Frontal cortex (tissue), 4 donors: ENCODE measurements at places on chromosomes 6 and 20. TPM values are rescaled to one million over a fixed set of nuclear protein-coding genes. Genes with fewer than 3 reads are reported as not detected.
A peak's percentile ranks its signal among the peaks of the same experiment; 100 is the strongest.

DNA sequence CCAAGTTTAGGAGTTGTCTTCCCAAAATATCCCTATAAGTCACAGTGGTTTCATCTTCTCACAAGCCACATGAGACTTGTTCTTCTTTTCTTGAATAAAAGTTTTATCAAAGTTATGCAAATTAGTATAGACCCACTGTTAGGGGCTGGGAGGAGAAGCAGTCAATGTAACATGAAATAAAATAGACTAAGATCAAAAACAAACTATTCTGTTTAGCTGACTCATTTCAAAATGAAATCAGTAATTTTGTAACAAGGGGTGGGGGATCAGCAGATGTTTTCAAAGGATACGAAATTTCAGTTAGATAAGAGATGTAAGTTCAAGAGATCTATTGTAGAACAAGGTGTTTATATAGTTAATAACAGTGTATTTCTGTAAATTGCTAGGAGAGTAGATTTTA is 339.6 kb upstream of the PRDM1 start:
- DNase-seq, result no peak

UNC5CL gene
- total RNA-seq, result under 0.01 TPM

- DNase-seq, result no peak
Measured at GRCh38 chr6:51116723-51117122, 298.1 kb downstream of the TFAP2B start.

DNA sequence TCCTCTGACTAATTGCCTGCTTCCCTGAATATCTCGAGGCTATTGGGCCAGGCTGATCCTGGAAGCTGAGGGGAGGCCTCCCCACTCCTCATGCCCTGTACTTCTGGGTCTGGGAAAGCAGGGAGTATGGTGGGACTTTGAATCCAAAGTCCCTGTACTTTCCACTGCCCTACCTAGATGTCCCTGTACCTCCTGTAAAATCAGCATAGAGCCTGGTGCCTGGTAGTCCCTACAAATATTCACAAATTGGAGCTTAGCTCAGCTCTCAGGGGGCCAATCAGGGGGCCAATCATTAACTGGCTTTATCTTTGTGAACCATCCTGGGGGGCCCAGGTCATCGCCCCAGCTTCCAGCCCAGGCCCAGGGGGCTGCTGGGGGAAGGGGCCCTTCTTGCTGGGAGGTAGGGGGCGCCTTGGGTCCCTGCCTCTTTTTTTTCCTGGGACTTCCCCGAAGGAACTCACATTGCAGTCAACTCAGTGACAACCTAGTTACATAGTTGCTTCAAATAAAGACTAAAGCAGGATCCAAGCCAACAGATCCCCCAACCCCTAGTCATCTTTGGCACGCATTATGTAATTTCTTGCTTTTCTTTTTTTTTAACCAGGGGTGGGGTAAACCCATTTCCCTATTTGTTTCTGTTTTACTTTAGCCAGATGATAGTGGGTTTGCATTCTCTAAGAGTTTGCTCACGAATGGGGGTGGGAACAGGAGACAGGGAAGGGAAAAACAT is 6.9 kb upstream of the VEGFA start:
- DNase-seq, result no peak

TDRD6 gene
- 0.41 TPM for total RNA-seq

DNA sequence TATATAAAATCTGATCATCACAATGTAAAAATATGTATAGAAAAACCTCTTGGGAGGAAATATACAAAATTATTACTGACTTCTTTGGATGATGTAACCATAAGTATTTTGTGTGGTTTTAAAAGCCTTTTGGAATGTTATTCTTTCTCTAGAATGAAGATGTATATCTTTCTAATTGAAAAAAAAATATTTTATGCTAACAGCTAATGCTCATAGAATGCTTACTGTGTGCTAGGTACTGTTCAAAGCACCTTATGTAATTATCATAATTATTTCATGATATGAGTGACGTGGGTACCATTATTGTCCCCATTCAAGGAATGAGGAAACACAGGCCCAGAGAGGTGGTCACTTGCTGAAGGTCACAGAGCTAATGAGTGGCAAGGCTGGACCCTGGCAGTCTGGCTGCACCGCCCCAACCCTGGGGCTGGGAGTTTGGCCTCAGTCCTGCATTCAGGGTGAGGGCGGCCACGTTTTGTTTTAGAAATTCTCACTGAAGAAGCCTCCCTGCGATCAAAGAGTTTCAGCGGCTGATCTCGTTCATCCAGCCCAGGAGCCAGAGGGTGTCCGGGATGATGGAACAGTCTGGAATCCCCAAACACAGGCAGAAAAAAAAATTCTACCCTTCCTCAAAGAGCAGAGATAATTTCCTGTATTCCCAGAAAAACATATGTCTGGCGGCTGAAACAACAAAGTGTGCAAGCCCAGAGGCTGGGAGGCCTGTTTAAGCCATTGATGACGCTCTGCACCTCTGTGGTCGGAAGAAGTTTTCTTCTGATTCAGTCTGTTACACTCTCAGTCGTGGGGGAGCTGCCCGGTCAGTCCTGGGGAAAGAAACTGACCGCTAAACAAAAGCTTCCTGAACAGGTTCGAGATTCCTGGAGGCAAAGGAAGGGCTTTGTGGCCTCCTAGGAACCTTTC is 37.3 kb downstream of the TFEB start:
- DNase-seq, result no peak

JAG1 gene
- total RNA-seq, result 20.0 TPM

- DNase-seq, result no peak
Measured at GRCh38 chr6:52908526-52908925, 972 bp downstream of the GSTA3 start.

DNA sequence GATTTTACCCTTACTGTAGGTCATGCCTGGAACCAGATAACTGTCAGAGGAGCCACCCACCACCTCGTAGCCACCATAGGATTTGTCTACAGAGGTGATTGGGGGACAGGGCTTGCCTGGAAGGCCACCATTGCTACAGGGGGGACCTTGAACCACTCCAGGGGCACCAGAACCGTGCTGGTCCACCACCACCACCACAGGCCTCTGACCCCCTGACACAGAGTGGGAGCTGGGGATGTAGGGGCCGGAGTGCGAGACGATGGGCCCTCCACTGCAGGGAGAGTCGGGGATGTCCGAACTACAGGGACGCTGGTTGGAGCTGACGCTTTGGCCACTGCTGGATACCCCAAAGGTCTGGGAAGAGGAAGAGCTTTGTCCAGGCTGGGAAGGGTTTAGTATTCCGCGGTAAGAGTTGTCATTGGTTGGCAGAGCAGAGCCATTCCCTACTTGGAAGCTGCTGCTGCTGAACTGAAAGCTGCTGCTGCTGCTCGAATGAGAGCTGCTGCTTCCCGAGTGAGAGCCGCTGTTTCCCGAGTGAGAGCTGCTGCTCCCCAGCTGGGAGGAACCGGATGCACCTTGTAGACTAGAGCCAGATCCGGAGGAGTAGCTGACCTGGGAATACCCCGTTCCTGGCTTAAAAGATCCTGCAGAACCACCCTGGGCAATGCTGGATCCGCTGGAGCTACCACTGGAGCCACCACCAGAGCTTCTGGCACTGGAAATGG is 2.2 kb downstream of the PSORS1C1 start:
- no peak for DNase-seq

CD93 gene
- total RNA-seq, result 10.6 TPM

DNA sequence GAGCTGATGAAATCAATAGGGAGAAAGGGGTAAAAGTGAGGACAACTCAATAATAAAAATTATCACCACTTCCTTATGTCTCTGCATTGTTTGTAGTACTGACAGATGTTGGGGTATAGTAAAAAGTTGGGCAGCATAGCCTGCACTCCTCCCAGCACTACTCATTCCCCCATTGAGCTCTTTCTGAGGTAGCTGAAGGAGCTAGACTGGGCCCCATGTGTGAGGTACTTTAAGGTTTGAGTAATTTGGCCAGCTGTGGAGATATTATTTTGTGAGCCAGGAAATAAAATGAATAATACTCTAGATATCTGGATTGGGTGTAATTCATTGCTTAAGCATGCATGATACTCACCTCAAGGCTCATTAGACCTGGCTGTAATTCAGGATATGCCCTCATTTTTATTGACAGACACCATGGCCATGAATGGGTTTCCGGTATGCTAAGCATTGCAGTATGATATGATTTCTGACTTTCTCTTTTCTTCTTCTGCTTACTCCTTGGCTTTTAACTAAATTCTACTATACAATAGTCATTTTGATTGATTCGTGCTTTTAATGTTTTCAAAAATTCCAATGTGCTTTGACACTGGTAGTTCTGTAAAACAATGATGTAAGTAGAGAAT is 283.9 kb upstream of the RIMS1 start:
- DNase-seq, result no peak

- DNase-seq, result no peak
Measured at GRCh38 chr20:55166063-55166462, 690.7 kb downstream of the DOK5 start.

DNA sequence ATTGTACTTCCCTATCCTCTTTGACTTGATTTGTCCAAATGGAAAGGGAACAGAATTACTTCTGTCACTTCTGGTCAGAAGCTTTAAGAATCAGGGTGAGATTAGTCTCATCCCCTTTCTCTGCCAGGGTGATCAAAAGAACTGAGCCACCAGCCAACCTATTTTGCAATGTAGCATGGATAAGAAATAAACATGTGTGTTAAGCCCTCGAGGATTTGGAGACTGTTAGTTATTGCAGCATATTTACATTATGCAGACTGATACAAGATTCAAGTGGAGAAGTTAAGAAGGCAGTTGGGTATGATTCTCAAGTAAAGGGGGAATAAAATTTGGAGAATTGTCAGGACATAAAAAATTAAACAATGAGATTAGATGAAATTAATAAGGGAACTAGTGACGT is 106.0 kb downstream of the FRK start:
- DNase-seq, result no peak

GRCh38 chr6:41209547-41210320 is 8.8 kb upstream of the TREML2 start:
- DNase-seq, result no peak

ARHGAP18 gene
- 10.2 TPM for total RNA-seq

GRCh38 chr6:3848925-3849605 is at the start of gene FAM50B:
FAM50B (plus strand) TSS chr6:3849373; CDS start chr6:3849812, 439 bp downstream.
- DNase-seq, result peak; percentile 83

DNA sequence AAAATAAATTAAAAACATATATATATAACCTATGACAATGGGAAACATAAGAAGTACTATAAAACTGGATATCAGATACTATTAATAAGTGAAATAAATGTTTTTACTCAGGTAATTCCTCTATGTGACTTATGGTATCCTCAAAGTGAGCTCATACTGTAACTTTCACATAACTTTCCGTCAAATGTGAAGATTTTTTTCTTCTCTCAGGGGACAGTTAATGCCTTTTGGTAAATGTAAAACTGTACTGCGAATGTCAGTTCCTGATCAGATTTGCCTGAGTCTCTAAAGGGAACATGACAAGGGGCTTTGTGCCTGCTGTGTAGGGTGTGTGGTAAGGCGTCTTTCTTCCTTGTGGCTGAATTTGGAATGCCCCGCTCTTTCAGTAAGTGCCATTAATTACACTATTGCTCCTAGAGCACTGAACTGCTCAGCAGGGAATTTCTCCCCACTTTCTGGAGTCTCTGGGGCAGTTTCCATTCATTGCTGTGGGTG is 271.8 kb downstream of the PRL start:
- no peak for DNase-seq

DNA sequence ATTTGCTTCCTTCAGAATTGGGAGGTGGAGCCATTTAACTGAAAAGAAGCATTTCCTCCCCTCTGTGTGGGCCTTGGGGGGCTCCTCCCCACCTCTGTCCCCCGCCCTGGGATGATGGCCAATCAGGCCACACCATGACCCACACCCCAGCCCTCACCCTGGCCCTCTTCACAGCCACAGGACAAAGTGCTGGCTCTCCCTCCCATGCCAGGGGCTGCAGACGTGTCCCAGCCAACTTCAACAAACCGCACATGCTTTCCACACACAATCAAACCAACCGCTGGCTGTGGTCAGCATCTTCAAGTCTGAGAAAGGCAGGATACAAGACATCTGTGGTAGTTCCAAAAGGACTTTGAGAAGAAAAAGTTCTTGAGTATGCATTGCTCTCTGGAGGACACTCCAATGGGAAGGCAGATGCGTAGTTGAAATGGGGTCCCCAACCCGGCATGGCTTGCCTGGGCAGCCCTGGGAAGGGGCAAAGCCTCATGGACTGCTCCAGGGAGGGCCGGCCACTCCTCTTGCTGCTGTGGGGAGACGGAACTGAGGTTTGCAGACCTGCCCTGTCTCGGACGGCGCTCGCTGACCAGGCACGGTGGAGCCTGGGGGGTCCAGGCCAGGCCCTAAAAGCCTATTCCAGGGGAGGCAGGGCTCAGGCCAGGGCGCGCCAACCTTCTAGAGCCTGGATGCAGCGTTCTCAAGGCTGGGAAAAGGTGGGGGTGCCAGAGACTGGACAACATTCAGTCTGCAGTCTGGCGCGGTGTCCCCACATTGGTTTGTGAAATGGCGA is 12.2 kb downstream of the TTLL2 start:
- DNase-seq, result no peak

- no peak for DNase-seq
Measured at GRCh38 chr6:145904868-145905267, 59.3 kb downstream of the SHPRH start.

TXLNB gene
- total RNA-seq, result 0.82 TPM

DNA sequence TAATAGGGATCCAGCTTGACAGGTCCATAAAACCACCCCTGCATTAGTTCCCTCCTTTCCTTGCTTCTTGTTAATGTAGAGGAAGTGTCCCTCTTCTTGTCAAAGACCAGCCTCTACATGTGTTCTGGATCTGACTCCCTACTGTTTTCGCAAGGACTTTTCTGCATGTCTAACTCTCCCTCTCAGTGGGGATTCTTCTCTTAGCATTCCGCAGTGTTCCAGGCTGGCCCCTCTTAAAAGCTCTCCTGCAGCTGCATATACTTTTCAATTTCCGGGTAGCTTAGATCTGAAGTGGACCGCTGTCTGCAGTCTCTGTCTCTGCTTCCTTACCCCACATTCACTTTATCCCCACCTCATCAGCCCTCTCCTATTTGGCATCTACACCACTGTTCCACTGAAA is 96.1 kb upstream of the MAN1A1 start:
- no peak for DNase-seq

- DNase-seq, result no peak
Measured at GRCh38 chr6:124463271-124463670, 499.0 kb upstream of the RNF217 start.

DNA sequence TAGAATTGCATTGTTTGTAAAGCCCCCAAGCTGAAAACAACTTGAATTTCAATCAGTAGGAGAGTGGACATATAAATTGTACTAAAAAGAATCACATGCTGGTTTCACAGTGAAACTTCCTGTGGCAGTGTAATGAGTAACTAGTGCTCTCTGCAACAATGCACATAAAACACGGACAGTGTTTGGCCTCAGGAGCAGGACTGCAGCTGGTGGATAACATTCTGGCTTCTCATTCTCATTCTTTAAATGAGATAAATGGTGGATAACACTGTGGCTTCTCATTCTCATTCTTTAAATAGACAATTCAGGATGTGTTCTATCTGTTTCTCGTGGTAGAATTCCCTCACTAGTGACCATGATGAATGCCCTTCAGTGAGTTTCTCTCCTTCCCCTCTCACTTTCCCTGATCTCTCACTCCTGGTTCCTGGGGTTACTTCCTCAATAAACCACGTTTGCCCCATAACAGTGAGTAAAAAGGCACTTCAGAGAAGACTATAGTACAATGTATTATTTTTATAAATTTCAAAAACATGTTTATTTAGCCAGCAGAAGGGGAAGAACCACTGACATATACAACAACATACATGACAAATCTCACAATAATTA is 59.9 kb downstream of the SLC22A2 start:
- no peak for DNase-seq

- no peak for DNase-seq
Measured at GRCh38 chr6:147922799-147923198, 414.3 kb downstream of the SAMD5 start.
